ENCODE measurements at places on chromosomes 7 and 10. TPM values are rescaled to one million over a fixed set of nuclear protein-coding genes. Genes with fewer than 3 reads are reported as not detected.

GRCh38 chr7:30464231-30464671 lies 14.3 kb downstream of the NOD1 start:
- ATAC-seq = no peak

DNA sequence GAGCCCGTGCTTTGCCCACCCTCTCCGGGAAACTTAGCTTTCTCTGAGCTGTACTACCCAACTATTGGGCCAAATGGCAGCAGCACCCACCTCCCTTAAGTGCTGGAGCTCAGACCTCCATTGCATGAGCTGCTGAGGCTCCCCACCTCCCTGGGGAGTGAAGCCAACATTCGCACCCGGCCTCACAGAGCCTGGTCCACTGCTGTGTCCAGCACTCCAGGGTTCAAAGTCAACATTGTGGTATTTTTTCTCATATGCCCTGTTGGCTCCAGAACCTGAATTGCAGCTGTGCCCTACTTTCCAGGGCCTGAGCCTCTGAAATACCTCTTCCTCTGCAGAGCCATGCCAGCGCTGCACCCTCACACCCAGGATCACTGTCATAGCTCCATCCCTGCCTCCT lies 29.7 kb downstream of the ITGA8 start:
- ATAC-seq = no peak

- no peak for ATAC-seq
These were observed 804.1 kb upstream of the IGFBP3 start for GRCh38 chr7:46725136-46725535.

DNA sequence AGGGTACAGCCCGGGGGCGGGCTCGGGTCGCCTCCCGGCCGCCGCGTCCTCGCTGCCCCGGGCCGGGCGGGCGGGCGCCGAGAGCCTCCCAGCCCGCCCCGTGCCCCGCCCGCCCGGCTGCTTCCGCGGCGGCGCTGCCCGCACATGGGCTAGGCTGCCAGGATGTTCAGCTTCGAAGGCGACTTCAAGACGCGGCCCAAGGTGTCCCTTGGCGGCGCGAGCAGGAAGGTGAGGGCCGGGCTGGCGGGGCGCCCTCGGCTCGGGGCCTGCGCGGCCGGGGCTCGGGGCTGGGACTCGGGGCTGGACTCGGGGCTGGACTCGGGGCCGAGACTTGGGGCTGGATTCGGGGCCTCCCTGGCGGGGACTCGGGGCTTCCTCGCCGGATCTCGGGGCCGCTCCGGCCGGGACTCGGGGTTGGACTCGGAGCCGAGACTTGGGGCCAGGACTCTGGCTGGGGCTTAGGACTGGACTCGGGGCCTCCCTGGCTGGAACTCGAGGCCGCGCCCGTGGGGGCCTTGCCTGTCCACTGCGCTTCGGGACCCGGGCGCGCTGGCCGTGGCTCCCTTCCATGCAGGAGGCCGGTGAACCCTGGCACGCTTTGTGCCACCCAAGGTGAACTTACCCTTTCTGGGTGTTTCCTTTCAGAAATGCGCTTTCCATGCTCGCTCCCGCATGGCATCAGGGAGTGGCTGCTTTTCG lies 534 bp downstream of the UBE3C start:
- ATAC-seq = peak; percentile 75

CUZD1 gene
- total RNA-seq = 0.24 TPM

MRC1 gene
- total RNA-seq = 1.2 TPM

ZC3HAV1 gene
- 21.8 TPM for total RNA-seq

RSPH10B2 gene
- total RNA-seq = 0.28 TPM
